ENCODE measurements at places on chromosomes 4 and X. TPM values are rescaled to one million over a fixed set of nuclear protein-coding genes. Genes with fewer than 3 reads are reported as not detected.
A peak's percentile ranks its signal among the peaks of the same experiment; 100 is the strongest.

HTR2C gene
- polyA plus RNA-seq, result 0.72 TPM

- DNase-seq, result no peak
These were observed 25.6 kb downstream of the HSD17B11 start for GRCh38 chr4:87365348-87365747.

BEND2 gene
- polyA plus RNA-seq, result 0.07 TPM

- no peak for DNase-seq
These were observed 42.0 kb downstream of the CENPE start for GRCh38 chr4:103156106-103156505.

TXK gene
- polyA plus RNA-seq, result 1.5 TPM

GRCh38 chrX:134240209-134240608 is 3.2 kb downstream of the CCDC160 start:
- no peak for DNase-seq

RASGEF1B gene
- 13.0 TPM for polyA plus RNA-seq

- DNase-seq, result no peak
These were observed 210.0 kb upstream of the AGTR2 start for GRCh38 chrX:115960440-115961084.

DNA sequence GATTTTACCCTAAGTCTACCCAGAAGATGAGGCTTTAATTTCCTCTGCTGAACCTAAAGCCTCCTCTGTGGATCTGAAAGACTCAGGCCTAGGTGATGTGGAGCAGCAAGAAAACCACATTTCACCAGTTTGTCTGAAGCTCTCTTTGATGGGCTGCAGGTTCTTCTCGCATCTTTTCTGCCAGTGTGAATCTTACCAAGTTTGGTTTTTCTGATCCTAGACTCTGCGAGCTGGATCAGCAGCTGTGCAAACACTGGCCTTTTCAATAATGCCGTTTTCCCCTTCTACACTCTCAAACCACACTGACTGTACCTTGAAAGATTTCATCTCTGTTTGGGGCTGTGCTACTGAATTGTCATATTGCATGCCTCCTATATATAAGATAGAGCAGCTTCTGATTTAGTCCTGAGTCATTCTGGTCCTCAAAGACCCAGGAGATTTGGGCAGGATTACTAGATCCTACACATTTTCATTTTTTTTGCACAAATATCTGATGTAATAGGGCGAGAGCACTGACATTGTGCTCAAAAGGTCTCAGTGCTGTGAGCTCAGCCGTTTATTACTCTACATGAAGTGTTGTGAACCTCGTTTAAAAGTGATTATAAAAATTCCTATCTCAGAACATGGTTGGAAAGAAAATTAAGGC is 133.6 kb upstream of the FAM9C start:
- DNase-seq, result no peak

DNA sequence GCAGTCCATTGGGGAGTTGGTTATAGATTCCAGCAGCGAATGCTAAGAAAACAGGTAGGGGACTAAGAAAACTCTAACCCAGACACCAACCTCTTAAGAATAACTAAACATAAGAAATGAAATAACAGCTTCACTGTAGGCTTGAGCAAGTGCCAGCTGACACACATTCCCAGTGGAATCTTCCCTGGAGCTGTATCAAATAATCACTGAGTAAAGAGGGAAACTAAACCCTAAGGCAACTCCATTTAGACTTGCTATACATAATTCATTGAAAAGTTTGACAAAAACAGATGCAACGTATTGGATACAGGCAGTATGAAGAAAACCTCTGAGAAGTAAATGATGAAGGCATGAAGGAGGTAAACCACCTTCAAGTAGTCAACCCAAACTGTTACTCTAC is 293.5 kb downstream of the OPHN1 start:
- no peak for DNase-seq

DNA sequence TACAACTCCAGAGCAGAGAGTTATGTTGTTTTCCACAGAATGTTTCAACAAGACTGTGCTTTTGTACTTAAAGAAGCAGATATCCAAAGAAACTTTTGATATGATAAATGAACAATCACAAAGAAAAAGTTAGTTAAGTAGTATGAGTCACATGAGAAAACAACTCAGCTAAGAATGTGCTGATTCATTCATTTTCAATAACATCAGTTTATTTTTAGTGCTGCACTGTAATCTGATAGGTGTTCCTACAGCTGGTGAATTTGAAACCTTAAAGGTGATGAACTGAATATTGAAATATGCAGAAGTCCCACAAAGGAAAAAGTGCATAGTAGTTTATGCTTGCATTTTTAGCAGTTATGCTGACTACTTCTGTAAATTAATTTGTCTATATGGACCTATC is 180.3 kb upstream of the TENM3 start:
- no peak for DNase-seq

RAB40A gene
- polyA plus RNA-seq, result 3.4 TPM

GRCh38 chr4:108035691-108036090 is 46.0 kb downstream of the HADH start:
- DNase-seq, result no peak

GRCh38 chr4:144584428-144584827 is 61.5 kb upstream of the HHIP start:
- no peak for DNase-seq

DNA sequence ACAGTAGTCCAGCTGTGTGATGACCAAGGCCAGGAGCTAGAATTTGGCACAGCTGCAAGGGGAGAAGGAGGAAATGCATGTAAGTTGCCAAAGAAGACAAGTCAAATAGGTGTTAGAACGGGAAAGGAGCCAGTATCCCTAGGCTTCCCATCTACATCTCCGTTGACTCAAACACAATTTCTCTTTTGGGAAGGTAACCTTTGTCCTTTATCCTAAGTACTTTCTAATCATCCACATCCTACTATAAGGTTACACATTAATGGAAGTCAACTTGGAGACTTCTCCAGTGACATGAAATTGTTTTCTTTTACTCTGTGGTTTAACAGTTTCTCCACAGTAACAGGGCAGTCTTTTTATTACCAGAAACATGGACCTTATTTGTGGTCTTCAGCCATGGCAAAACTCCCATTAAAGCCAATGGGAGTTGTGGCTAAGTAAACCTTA is 620.0 kb downstream of the ANKRD50 start:
- no peak for DNase-seq

DNA sequence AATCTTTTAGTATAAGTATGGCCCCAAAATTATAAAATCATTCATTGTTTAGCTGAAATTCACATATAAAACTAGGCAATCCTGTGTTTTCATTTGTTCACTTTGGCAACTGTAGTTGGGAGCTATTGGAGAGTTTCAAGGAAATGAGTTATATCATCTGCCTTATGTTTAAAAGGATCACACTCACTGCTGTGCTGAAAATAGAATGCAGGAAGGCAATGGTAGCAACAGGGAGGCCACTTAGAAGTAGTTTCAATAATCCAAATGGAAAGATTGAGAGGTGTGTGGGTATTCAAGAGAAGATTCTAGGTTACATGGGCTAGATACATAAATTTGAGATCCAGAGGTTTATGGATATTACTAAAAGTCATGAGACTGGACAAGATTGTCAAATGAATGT is 184.9 kb downstream of the PDGFC start:
- DNase-seq, result no peak

DNA sequence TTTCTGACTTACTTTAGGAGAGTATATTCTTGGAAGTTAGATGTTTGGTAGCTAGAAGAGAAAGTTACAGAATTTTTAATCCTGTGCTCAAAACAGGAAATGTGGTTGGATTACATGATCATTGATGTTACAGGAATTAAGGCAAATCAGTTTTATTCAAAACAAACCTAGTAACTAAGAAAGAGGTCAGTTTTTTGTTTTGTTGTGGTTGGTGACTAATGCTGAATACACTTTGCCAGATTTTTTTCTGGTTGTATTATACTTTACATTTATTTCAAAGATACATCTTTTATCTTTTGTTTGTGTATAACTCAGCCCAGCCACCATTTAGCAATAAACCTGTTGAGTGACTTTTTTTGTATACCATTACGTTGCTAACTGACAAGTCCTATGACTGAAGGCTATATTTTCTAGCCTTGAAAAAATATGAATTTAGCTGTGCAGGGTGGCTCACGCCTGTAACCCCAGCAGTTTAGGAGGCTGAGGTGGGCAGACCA is 116.7 kb downstream of the KLHL8 start:
- no peak for DNase-seq

AKAP14 gene
- polyA plus RNA-seq, result 0.26 TPM

GRCh38 chr4:53508446-53508845 is 82.8 kb downstream of the LNX1 start:
- no peak for DNase-seq

- no peak for DNase-seq
These were observed 69.0 kb upstream of the PSAPL1 start for GRCh38 chr4:7503559-7504249.

SERTM2 gene
- polyA plus RNA-seq, result not detected

GRCh38 chrX:45750639-45751038 is 550.0 kb upstream of the DIPK2B start:
- DNase-seq, result no peak

CYP2U1 gene
- 4.6 TPM for polyA plus RNA-seq

- peak; percentile 88 for DNase-seq
These were observed 29.6 kb downstream of the TLR10 start for GRCh38 chr4:38752941-38753806.

PLK4 gene
- 31.9 TPM for polyA plus RNA-seq

TRIM60 gene
- polyA plus RNA-seq, result 0.09 TPM

DNA sequence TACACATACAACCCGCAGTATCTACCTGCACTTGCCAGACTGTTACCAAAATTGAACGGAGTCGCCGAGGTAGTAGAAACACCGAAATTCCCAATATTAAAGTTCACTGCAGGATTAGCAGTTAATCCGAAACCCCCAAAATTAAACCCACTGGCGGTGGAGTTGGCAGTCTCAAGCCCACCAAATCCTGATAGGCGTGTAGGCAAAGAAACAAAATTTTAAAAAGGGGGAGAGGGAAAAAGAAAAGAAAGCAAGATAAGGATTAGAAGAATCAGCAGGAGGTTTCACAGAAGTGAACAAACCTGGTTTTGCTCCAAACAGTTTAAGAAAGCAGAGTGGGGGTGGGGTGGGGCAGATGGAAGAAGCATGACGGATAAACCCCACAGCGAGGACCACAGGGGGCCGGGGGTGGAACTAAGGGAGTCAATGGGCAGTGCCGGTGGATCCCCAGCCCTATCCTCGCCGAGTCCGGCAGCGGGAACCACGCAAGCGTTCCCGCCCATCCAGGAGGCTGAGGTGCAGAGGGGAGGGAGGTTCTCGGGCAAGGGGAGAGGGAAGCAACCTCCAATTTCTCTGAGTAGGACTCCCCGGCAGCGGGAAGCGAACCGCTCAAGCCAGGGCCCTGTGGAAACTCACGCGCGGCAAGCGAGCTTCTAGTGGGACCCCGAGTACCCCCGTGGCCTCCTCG is 599 bp downstream of the NUP54 start:
- peak; percentile 29 for DNase-seq

TRMT10A gene
- polyA plus RNA-seq, result 15.5 TPM

SLC16A2 gene
- 28.8 TPM for polyA plus RNA-seq

DNA sequence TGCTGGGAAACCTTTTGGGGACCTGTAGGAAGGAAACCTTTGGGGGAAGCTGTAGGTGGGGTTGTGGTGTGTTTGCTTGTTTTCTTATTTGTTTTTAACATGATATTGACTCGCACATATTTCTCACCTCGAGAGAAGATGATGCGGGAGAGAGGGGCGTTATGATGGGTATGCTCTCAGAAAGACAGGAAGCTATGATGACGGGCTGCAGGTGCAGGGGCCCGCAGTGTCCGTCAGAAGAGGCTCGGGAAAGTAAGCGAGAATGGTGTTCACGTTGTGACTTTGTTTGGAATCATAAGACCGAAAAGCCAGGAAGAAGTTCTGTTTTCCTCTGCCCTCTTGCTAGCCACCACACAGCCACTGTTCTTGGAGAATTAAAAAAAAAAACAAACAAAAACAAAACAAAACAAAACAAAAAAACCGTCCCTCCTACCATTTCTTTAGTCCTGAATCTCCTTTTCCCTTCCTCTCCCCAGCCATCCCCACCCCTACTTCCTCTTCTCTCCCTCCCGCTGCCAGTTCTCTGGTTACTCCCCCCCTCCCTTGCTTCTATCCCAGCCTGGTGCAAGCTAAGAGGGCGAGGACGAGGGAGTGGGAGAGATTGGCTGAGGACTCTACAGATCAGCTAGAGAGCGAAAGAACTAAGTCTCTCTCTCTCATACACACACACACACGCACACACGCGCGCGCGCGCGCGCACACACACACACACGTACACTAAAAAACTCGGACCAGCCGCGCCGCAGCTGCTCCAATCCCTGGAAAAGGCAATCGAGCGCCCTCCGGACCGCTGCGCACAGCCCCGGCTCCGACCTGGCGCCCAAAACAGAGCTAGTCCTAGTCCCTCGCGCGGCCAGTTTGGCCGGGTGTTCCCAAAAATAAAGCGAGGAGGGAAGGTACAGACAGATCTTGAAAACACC is at the start of gene BMP3:
Gene BMP3, plus strand, starts transcription at position 648 of the 920 bp plus-strand sequence. CDS start 577 bp downstream, outside the sequence.
- DNase-seq, result peak; percentile 41

- no peak for DNase-seq
These were observed 165.4 kb upstream of the USP38 start for GRCh38 chr4:143019351-143019750.

GRCh38 chr4:40681600-40681999 is 51.9 kb upstream of the RBM47 start:
- DNase-seq, result no peak

- no peak for DNase-seq
These were observed 249.8 kb upstream of the ANXA10 start for GRCh38 chr4:167842487-167842886.

EDA2R gene
- polyA plus RNA-seq, result 0.68 TPM

PHOX2B gene
- 0.09 TPM for polyA plus RNA-seq

MAGIX gene
- 6.9 TPM for polyA plus RNA-seq

DNA sequence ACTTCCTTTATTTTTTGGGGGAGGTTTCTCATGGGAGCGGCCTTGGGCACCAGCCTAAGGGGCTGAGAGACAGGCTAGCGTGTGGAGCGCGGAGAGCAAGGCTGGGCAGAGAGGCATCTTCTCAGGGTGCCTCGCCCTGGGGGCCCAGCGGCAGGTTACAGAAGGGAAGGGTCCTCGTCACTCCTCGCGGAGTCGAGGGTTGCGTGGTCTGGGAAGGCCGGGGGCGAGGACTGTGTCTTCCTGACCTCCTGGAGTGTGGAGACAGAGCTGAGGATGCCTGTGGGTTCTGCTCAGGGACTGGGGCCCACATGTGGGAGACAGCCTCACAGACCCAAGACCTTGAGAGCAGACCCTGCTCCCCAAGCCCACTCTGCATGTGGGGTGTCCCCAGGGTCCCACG is 79.6 kb upstream of the LRPAP1 start:
- no peak for DNase-seq

All from renal cortex interstitium (tissue), 15 donors.